ENCODE measurements at places on chromosomes 4 and X. TPM values are rescaled to one million over a fixed set of nuclear protein-coding genes. Genes with fewer than 3 reads are reported as not detected.

STOX2 gene
- 17.7 TPM for total RNA-seq

PHKA1 gene
- total RNA-seq = 11.4 TPM

CT45A10 gene
- total RNA-seq = not detected

GPC4 gene
- total RNA-seq = 0.14 TPM

DMD gene
- total RNA-seq = 2.4 TPM

CCKAR gene
- not detected for total RNA-seq

P2RY4 gene
- total RNA-seq = not detected

ADH4 gene
- total RNA-seq = not detected

MMRN1 gene
- total RNA-seq = 2,743 TPM

UGT2A1 gene
- 0.05 TPM for total RNA-seq

AFM gene
- total RNA-seq = not detected

TSPAN6 gene
- 79.0 TPM for total RNA-seq

UBE2A gene
- 22.6 TPM for total RNA-seq

KLF8 gene
- total RNA-seq = 0.37 TPM

TACC3 gene
- 34.2 TPM for total RNA-seq

OTOP1 gene
- total RNA-seq = not detected

ZFP42 gene
- total RNA-seq = 0.34 TPM

MTNR1A gene
- not detected for total RNA-seq

DCAF4L1 gene
- 0.17 TPM for total RNA-seq

PROM1 gene
- total RNA-seq = 0.14 TPM

REPS2 gene
- total RNA-seq = 6.5 TPM

USP26 gene
- not detected for total RNA-seq

TMPRSS11A gene
- total RNA-seq = not detected

GABRB1 gene
- not detected for total RNA-seq
